Karpas-422 (cell line): ENCODE measurements at places on chromosomes 4 and X. TPM values are rescaled to one million over a fixed set of nuclear protein-coding genes. Genes with fewer than 3 reads are reported as not detected.

DNA sequence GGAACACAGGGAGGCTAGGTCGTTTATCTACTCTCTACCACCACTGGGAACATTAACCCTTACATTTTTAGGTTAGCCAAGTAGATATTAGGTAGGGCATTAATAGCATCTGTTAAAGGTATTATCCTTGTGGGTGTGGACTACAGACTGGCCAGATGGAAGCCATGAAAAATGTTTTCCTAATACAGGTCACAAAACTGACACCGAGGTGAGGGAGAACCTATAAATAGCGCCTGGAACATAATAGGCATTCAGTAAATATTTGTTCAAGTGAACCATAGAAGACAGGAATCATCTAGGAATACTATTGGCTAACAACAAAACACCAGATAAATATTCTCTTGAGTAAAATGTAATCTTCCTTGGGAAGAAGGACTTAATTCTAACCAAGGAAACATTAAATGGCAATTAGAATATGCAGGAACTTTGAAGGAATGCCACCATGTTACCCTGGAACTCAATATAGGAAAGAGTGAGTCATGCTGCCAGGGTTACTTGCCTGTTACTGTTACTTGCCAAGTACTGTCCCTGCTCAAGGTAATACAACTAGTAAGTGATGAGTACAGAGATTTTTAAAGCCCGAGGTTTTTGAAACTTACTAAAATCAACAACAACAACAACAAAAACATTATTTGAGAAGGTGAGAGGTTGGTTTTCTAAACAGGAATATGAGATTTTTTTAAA, 79.0 kb downstream of the SOX3 start:
- no peak overlapping the region for H3K4me3 ChIP-seq
- no peaks in the 10 kb centered on the region for H3K36me3 ChIP-seq
- DNase-seq, result no peak

DNA sequence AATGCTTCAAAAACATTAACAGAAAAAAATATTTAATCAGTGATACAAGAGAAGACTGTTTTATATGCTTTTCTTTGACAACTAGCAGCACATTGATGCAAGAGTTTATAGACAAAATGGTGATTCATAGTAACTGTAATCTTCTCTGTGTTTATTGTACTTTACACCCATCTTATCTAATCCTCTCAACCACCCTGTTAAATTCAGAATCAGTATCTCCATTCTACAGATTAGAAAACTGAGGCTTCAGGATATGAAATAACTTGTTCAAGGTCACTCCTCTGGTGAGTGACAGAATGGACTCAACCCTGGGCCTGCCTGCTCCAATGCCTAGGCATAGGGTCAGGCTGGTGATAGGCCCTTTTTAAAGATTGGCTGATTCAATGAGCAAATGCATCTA, 26.1 kb upstream of the TMEM184C start:
- H3K4me1 ChIP-seq, result no peaks in the 10 kb centered on the region
- no peak overlapping the region for H3K4me3 ChIP-seq
- no peak overlapping the region for H3K27ac ChIP-seq
- H3K27me3 ChIP-seq, result peaks cover 3% of the 10 kb centered on the region; the same call in 1 of the 2 replicates

DNA sequence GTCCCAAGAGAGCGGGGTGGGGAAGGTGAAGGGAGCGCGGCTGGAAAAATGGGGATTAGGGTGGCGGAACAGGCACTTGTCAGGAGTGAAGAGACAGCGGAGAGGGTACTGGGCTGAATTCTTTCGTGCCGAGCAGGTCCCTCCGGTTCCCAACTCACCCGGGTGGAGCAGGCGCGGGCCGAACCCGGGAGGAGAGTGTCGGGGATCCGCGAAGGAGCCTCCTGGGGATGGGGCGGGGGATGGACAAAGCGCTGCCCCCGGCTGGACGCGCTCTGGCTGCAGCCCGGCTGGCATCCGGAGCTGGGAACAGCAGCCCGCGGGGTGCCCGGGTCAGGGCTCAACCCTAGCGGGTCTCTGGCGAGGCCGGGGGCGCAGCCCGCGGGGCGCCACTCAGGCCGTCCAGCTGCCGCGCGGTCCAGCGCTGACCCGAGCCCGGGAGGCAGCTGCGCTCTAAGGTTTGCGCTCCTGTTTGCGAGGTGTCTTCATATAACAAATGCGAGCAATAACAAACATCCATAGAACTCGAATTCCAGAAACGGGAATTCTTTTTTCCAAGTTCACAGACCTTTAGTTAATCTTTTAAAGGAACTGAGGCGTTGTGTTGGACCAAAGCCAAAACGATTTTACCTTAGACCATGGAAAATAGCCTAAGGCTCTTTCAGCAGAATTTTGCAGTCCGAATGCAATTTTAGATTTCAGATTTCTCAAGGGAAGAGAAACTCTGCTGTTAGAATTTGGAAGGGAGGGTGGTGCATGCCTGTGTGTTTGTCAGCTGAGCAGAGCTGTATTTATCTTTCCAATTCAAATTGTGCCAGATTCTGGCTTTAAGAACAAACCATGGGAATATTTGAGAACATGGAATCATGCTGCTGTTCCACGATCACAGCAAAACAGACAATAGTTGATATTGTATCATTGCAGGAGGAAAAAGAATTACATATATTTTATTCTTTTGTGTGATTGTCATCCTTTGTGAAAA, 744 bp downstream of the NPY5R start:
- no peak overlapping the region for H3K4me3 ChIP-seq
- no peaks in the 10 kb centered on the region for H3K36me3 ChIP-seq
- DNase-seq, result no peak
- no peaks in the 10 kb centered on the region for H3K4me1 ChIP-seq
- 0 out of 2 replicates have a peak, but pooled peaks cover 1% of the 10 kb centered on the region for H3K27me3 ChIP-seq

- peak; percentile 67 for DNase-seq
- H3K36me3 ChIP-seq, result no peaks in the 10 kb centered on the region
These were observed 2.1 kb upstream of the IL2 start for GRCh38 chr4:122458625-122459024.

DNA sequence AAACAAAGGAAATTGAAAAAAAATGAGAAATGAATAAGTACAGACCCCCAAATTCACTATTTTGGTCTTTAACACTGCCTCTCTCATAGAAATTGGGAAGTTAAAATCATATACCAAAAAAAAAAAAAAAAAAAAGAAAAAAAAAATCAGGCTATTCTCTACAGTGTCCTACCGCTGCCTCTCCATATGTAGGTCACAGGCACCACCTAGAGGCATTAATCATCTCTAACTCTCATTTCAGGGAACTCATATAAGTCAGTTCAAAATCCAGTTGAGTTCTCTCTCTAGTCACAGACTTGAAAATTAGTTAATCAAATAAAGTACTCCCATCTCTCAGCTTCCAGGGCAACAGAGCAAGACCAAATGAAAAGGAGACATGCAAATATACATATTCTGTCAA, 47.9 kb downstream of the COX18 start:
- H3K36me3 ChIP-seq, result no peaks in the 10 kb centered on the region
- peaks cover 10% of the 10 kb centered on the region for H3K4me1 ChIP-seq
- no peak overlapping the region for H3K4me3 ChIP-seq
- DNase-seq, result peak; percentile 81
- H3K27me3 ChIP-seq, result no peaks in the 10 kb centered on the region
- no peak overlapping the region for H3K27ac ChIP-seq

DNA sequence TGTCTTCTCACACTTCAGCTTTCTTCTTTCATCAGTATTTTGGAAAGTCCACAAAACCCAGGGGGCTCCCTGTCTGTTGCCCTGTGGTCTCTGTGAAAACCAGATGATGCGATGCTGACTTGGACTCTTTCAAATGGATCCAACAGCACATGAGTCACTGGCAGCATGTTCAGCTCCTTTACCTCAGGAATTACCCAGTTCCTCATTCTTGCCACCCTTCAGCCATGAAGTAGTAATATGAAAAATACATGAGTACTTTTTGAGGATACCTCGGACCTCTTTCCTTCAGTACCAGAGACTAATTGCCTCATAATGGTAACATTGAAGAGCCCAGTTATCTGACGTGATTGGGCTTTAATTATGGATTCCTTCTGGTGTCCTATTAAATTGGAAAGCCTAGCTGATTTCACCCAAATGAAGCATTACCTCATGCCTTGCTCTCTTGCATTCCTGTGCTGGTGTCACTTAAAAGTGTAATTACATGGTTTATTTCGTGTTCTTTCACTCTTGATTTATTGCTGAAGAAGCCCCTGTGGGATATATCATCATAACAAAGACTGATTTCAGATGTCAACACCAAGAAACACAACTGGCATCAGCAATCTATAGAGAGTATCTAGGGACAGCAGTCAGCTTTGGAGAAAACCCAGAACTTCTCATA, 63.4 kb downstream of the NFKB1 start:
- no peak overlapping the region for H3K27ac ChIP-seq
- H3K4me1 ChIP-seq, result no peaks in the 10 kb centered on the region
- no peaks in the 10 kb centered on the region for H3K36me3 ChIP-seq
- no peaks in the 10 kb centered on the region for H3K27me3 ChIP-seq
- no peak for DNase-seq
- H3K4me3 ChIP-seq, result no peak overlapping the region

GRCh38 chrX:115561605-115562479, 868 bp downstream of the PLS3 start:
- H3K36me3 ChIP-seq, result no peaks in the 10 kb centered on the region
- H3K4me3 ChIP-seq, result no peak overlapping the region
- H3K4me1 ChIP-seq, result no peaks in the 10 kb centered on the region
- DNase-seq, result no peak

GRCh38 chr4:8422327-8422726, 18.2 kb downstream of the ACOX3 start:
- H3K4me3 ChIP-seq, result no peak overlapping the region
- no peaks in the 10 kb centered on the region for H3K4me1 ChIP-seq
- no peak for DNase-seq
- H3K27ac ChIP-seq, result no peak overlapping the region
- H3K27me3 ChIP-seq, result no peaks in the 10 kb centered on the region

GRCh38 chrX:153732401-153732800, 7.7 kb downstream of the ABCD1 start:
- peaks cover 20% of the 10 kb centered on the region for H3K4me1 ChIP-seq
- no peak overlapping the region for H3K27ac ChIP-seq
- no peak overlapping the region for H3K4me3 ChIP-seq
- no peaks in the 10 kb centered on the region for H3K27me3 ChIP-seq
- DNase-seq, result no peak

- H3K27ac ChIP-seq, result no peak overlapping the region
- no peak for DNase-seq
- H3K4me3 ChIP-seq, result no peak overlapping the region
- H3K27me3 ChIP-seq, result no peaks in the 10 kb centered on the region
- no peaks in the 10 kb centered on the region for H3K36me3 ChIP-seq
These were observed 34.9 kb upstream of the ANXA10 start for GRCh38 chr4:168057412-168057811.

DNA sequence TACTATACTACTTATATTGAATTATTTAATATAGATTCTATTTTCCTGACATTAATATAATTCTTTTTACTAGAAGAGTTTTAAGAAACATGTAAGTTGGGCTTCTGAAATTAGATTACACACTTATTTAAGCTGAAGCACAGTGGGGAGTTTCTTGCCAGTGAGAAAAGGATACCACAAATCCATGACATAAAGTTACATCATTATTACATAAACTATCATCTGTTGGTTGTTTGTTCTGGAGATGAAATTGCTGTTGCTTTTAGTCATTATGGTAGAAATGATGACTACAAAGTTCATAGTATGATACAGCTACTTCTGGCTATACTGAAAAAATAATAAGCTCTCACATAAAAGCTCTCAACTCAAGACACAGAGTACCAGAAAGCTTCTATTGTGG, 880.4 kb downstream of the PCDH18 start:
- no peaks in the 10 kb centered on the region for H3K36me3 ChIP-seq
- no peak for DNase-seq
- no peak overlapping the region for H3K4me3 ChIP-seq
- H3K27ac ChIP-seq, result no peak overlapping the region

DNA sequence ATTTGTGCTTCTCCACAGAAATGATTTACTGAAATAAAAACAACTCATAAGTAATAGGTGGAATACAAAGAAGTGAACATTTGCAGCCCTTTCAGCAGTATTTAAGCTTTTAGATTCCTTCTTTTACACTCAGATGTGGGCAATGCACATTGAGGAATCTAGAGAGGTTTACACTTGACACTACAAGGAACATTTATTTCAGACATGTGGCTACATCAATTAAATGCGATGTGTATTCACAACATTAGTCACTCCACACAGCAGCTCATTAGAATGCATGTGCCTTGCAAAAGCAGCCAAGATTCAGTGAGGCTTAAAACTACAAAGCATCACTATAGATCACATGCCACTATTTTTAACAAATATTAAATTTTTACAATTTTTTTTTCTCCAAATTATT, 480.7 kb downstream of the INPP4B start:
- DNase-seq, result no peak
- no peak overlapping the region for H3K27ac ChIP-seq
- no peak overlapping the region for H3K4me3 ChIP-seq
- no peaks in the 10 kb centered on the region for H3K27me3 ChIP-seq
- H3K36me3 ChIP-seq, result no peaks in the 10 kb centered on the region

- peak overlapping the region; percentile 78 for H3K27ac ChIP-seq
- DNase-seq, result peak; percentile 61
- H3K4me3 ChIP-seq, result peak overlapping the region; percentile 33
- no peaks in the 10 kb centered on the region for H3K36me3 ChIP-seq
These were observed 97.1 kb downstream of the GPR143 start for GRCh38 chrX:9668537-9668936.

OCRL gene
- total RNA-seq, result 5.5 and 8.1 TPM in 2 replicates

FAM47E gene
- not detected in 2 replicates for total RNA-seq

CTSO gene
- total RNA-seq, result 8.0 and 18.9 TPM in 2 replicates

CPLX1 gene
- total RNA-seq, result 0.40 and 3.1 TPM in 2 replicates

CXCL11 gene
- not detected in 2 replicates for total RNA-seq

MAGEA4 gene
- total RNA-seq, result not detected in 2 replicates

TMEM131L gene
- total RNA-seq, result 28.0 and 54.8 TPM in 2 replicates

SERTM2 gene
- not detected in 2 replicates for total RNA-seq
